Ovary (tissue), 10 donors: ENCODE measurements at places on chromosomes 7 and 10.

DNA sequence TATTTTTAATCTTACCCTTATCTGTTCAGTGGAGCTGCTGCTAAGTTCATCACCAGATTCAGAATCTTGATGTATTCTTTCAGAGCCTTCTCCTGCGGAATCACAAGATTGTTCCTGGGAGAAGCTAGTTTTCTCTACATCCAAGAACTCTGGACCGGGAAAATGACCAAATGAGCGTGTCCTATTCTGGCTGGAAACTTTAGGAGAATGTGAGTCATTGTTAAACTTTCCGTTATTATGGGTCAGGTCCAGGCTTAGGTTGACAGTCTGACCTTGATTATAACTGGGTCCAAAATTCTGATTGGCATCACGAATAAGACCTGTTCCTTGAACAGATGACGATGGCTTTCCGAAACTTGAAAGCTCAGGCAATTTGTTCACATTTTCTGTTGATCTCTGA lies 20.5 kb downstream of the ARHGAP12 start:
- no peak for DNase-seq

DNA sequence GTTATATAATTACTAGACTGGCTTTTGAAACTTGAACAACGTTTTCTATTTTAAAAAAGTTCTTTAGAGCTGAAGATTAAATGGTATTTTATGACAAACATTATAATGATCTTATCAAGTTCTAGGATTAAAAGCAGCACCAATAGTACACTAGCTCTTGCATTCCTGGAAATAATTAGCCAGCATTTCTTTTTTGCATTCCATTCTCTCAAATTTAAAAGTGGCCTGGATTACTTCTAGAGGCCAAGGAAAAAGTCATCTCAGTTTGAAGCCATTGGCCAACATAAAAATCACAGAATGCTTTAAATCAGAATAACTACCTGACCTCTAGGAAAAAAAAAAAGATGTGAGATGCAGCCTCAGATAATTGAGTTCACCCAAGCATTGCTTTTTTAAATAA lies 1326.4 kb upstream of the SORCS1 start:
- DNase-seq: no peak

GRCh38 chr10:120051671-120052070 lies 159.1 kb downstream of the SEC23IP start:
- no peak for DNase-seq

DNA sequence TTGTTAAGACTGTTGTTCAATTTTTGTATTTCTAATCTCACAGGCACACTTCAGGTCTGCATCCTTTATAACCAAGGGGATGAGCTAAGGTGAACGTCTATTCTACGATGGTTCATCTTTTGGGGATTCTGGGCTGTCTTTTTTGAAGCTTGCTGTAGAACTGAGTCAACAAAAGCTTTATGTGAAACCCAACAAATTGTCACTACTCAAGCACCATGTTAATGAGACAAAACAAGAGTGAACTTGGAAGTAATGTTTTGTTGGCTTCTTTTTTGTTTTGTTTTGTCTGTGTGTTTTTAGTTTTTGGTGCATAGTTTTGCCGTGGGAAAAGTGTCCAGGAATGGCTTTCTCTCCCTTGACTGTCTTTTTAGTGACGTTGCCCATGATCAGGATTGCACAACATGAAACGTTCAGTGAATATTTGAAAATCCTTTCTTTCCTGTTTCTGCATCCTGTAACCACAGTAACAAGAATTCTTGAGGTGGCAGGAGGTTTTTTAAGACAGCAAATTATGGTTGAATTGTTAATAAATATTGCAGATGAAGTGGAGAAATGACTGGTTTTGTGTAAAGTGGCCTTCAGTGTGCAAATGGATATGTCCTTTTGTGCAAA lies 65.6 kb downstream of the WIPF3 start:
- DNase-seq: no peak

DNA sequence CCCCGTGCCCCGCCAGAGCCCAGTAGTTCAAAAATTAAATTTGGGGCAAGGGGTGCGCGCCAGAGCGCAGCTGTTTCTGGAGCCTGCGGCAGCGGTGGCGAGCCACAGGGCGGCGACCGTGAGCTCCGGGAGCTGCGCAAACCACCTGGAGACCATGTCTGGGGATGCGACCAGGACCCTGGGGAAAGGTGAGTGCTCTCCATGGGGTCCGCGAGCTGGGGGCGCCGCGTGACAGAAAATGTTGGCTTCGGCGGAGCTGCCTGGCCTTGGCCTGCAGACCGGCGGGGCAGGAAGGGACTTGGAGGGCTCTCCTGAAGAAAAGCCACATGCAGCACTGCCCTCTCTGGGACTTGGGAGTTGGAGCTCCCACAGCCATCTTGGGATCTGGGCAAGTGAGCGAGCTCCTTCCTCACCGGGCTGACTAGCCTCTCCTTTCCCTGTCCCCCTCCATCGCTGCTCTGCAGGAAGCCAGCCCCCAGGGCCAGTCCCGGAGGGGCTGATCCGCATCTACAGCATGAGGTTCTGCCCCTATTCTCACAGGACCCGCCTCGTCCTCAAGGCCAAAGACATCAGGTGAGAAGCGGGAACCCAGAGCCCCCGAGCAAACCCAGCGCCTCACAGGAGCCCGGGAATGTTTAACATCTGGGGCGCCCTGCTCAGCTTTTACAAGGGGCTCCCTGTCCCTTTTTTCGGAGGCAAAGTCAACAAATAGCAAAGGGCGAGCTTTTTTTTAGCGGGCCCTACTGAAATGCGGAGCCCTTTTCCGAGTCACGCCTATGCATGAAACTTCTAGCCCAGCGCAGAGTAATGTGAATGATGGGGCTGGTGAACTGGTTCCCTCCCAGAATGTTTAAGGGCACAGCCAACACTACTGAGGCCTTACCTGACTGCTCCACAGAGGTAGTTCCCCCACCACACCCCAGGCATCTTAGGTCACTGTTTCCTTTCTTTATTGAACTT lies 6.1 kb downstream of the GSTO2 start:
- DNase-seq: peak; percentile 38

DNA sequence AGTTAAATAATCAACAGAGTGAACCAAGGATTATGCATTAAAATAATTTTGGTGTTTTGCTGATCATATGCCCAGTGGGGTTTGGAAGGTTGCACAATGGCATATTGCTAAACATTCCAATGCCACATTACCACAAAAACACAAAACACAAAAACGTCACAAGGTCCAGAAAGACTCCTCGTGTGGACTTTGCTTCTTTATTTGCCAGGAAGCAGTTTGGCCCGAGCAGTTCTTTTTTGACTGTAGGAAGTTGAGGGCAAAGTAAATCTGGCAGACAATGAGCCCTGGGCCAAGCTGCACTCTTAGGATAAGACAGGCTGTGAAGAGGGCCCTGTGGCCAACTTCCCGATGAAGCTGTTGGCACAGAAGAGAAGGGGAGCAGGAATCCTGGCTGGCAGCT lies 39.2 kb upstream of the SLC35B4 start:
- no peak for DNase-seq

DNA sequence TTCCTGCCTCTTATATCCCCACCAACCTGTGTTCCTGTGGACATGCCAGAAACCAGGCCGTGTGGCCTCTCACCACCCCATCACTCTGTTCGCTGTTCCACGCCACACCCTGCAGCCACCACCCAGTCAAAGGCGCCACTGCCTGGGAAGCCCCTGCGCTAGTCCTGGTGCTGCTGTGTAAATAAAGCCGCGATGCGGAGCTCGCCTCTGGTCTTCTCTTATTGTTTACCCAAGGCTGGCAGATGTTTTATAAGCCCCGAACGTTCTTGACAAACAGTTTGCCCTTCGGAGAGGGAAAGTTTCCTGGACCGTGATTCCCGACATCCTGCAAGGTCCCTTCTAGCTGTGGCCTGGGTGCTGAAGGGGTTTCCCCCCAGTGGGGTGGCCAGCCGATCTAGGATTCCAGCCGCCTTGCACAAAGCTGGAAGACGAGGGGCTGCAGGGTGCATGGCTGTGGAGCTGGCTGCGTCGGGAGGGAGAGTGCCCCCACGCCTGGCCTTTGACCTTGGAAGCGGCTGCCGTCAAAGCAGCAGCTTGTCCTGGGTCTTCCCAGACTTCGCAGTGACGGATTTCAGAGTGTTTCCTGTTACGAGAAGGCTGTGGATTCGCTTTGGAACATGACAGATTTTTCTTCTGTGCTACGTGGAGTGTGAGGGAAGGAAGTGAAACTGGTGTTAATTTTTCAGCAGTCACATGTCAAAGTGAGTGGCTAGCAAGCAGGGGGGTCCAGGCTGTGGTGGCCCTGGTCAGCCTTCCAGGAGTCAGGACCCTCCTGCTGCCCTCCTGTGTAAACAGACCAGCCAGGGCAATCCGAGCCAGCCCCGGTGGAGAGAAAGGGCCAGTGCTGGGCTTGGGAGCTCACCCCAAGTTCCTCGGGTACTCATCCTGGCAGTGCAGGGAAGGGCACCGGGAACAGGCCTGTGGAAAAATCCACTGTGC lies 61.6 kb downstream of the LHPP start:
- peak; percentile 35 for DNase-seq
